ENCODE measurements at places on chromosomes 1 and 21.

DNA sequence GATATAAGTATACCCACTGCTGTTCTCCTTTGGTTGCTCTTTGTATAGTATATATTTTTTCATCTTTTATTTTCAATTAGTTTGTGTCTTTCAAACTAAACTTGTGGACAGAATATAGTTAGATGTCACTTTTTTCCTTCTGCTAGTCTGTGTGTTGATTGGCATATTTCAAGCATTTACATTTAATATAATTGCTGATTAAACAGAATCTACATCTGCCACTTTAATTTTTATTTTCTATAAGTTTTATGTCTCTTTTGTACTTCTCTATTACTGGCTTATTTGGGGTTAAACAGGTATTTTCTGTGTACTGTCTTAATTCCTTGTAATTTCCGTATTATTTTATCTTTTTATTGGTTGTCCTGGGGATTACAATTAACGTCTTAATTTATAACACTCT, 74.4 kb upstream of the CHODL start:
- no peak for DNase-seq

- no peak for DNase-seq
Observed at GRCh38 chr1:154442006-154442740, 37.0 kb downstream of the IL6R start.

- no peak for DNase-seq
Observed at GRCh38 chr1:175434283-175434860, 241.8 kb upstream of the KIAA0040 start.

GRCh38 chr1:205287767-205288559, 33.6 kb downstream of the NUAK2 start:
- DNase-seq = no peak

GRCh38 chr1:236301958-236302335, 20.2 kb upstream of the ERO1B start:
- no peak for DNase-seq

DNA sequence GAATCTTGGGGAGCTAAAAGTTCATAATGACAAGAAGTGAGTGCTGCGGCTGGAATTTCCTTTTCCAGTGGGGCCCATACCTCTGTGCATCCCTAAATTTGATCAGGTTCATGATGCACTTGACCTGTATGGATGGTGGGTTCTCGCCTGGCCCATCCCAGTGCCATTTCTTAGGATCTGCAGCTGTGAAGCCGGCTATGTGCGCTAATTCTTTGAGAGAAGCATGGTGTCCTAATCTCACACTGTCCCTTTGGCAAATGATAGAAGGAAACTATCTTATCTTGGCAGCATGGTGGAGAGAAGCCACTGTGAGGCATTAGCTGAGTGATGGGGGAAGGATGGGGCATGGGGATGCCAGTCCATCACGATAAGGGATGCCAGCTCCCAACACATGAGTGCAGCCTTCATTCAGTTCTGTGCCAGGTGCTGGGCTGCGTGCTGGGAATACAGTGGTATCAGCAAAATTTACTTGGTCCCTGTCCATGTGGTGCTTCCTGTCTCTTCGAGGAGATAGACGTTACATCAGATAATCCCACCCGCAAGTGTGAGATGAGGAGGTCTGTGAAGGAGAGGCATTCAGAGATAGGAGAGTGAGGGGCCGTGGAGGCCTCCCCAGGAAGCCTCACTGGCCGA, 30.5 kb downstream of the STUM start:
- no peak for DNase-seq

DNA sequence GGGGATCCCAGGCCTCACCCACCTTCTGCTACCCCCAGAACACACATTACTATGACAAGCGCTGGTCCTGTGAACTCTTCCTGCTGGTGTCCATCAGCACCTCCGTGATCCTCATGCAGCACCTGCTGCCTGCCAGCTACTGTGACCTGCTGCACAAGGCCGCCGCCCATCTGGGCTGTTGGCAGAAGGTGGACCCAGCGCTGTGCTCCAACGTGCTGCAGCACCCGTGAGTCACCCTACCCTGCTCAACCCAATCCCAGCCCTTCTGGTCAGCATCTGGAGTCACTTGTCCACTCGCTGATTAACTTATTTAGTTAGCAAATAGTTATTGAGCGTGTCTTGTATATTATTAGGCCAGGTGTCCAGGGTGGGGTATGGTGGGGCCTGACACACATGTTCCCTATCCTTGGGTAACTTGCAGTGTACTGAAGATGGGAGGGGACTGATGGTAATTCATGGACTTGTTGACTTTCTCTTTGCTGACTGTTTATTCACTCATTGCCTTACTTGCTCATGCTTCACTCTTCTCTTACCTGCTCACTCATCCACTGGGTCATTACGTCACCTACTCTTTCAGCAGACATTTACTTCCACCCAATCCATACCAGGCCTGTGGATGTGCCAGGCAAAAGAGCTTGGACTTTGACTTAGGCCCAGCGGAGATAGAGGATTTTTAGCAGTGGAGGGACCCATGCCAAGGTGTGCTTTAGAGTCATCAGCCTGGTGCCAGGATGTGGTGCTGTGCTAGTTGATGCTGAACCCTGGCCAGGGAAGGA, 12.9 kb upstream of the KPNA6 start:
- DNase-seq = no peak

DNA sequence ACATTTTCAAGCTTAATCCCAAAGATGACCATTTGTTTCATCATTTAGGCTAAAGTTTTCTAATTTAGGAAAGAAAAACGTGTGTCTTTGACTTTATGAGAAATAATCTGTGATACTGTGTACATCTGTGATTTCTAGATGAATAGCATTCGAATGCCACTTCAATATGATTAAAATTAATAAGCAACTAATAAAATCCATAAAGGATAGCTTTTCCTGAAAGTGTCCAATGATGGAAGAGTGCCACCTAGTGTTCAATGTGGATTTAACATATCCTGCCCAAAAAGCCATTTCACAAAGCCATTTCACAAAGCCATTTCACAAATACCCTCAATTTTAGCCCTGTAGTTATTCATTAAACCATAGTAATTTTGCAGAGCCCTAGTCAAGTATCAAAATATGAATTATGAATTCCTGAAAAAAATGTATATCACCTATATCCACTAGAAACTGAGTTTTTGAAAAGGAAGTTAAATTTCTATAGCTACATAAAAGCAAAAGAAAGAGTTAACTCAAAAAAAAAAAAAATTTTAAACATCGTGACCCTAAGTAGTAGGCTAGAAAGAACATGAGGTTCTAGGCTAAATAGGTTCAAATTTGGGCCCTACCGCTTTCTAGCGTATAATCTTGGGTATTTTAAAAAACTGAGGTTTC, 19.1 kb downstream of the NME7 start:
- no peak for DNase-seq

DNA sequence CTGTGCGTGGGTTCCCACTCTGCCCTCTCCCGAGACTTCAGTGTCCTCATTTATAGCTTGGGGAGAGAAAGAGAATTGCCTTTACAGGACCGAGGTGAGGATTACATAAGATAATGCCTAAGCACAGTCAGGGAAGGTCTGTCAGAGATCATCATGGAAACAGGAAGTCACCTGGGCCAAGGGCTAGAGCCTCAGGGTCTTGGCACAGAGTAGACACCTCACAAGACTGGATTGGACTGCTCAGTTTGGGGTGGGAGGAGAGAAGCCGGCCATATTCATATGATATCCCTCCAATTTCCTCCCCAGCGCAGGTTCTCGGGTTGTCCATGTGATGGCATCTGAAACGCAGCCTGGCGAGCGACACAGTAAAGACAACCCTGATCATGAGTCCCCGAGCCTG, 3.8 kb downstream of the CNR2 start:
- no peak for DNase-seq

- no peak for DNase-seq
Observed at GRCh38 chr1:26234644-26235370, 807 bp downstream of the CEP85 start.

DNA sequence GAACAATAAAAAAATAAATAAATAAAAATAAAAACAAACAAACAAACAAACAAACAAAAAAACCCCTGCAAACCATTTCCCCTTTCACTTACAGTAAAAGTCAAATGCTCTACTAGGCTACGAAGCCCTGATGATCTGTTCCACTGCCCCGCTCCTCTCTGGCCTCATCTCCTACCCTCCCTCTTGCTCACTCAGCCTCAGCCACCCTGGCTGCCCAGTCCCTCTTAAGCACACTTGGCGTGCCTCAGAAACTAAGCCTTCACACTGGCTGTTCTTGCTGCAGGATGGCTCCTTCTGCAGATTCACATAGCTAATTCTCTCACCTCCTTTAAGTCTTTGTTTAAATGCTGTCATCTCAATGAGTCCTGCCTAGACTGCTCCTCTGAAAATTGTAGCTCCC, 30.8 kb upstream of the UHMK1 start:
- DNase-seq = no peak

Data from T1000 (cell line).